CD4-positive, alpha-beta T cell treated with Interferon gamma for 1 hour (primary cell): ENCODE measurements at places on chromosomes 2 and 18.

DNA sequence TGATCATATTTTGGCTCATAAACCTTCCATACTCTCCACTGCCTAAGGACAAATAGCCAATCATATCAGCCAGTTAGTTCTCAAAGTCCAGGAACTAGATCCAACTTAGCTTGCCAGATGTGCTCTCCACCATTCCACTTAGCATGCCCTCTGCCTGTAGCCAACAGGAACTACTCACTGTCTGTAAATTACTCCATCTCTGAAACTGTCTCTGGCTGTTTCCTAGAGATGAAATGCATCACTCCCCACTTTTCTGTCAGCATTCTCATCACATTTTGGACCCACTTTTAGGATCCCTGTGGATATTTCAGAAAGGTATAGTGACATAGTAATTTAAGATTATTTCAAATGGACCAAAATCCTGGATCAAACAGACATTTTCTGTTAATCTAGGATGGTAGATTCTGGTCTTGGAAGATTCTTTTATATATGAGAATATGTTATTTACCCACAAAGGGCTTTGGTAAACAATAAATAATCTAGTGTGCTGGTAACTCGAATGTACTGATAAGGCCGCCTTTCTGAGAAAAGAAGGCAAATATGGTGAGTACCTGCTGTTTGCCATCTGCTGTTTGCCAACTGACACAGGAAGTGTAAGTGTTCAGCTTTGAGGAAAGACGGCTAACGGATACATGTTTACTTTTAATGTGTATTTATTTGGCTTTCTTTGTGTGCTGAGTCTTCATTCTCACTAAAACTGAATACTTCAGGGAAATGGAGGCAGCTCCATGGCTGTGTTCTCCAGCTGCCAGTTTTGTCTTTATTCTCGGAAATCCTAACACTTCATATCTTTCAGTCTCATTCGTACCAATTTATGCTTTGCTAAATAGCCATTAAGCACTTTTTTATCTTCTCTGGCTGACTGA, 79.5 kb downstream of the EVA1A start:
- DNase-seq = no peak

DNA sequence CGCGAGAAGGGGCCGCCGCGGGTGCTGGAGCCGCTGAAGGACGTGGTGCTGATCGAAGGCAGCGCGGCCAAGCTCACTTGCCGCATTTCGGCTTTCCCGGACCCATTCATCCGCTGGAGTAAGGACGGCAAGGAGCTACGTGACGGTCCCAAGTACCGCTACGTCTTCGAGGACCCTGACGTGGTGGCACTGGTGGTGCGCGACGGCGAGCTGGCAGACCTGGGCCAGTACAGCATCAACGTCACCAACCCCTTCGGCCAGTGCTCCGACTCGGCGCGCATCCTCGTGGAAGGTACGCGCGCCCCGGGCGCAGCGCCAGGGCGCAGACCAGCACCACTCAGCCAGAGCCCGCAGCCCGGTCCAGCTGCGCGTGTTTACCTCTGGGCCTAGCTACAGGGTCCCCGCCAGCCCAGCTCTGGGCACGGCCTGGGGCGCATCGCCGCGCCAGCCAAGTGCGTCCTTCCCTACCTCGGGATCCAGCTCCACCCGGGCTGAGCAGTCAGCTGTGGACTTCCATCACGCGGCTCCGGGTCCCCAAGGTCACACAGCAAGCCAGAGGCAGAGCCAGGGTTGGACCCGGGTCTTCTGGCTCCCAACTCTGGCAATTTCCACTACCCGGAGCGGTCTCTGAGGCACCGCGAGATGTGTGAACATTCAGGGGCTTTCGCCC, 1.7 kb upstream of the GMPPA start:
- no peak for DNase-seq

- DNase-seq = no peak
Observed at GRCh38 chr18:45688113-45688512, 35.9 kb upstream of the SLC14A1 start.

DNA sequence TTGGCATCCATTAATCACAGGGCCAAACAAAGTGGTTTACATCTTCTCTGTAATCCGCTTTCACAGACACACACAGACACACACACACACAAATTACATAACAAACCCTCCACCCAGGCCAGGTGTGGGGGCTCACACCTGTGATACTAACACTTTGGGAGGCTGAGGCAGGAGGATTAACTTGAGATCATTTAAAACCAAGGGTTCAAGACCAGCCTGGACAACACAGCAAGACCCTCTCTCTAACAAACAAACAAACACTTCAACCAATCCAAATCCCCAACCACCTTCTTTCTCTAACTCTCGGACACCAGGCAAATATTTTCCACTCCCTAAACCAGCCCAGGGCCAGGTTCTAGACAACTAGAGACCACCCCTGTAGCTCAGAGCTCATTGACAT, 79.5 kb upstream of the XPO1 start:
- DNase-seq = no peak
